ENCODE measurements at places on chromosomes 11 and 22.
A peak's percentile ranks its signal among the peaks of the same experiment; 100 is the strongest.

DNA sequence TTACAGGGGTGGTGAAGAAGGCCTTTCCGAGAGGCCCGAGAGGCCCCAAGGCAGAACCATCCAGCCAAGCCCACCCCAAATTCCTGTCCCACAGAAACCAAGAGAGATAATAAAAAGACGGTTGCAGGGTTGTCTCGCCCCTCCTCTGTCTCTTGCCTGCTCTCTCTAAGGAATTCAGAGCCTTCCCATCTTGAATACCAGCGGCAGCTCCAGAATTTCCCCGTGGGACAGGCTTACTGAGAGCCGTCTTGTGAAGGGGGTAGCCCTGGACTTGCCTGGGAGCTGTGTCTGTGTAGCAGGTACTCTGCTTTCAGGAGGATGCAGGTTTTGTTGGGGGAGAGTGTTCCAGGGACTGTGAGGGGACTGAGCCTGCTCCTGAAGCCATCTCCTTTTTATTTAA lies 9.6 kb upstream of the EIF3D start:
- no peak for DNase-seq

DNA sequence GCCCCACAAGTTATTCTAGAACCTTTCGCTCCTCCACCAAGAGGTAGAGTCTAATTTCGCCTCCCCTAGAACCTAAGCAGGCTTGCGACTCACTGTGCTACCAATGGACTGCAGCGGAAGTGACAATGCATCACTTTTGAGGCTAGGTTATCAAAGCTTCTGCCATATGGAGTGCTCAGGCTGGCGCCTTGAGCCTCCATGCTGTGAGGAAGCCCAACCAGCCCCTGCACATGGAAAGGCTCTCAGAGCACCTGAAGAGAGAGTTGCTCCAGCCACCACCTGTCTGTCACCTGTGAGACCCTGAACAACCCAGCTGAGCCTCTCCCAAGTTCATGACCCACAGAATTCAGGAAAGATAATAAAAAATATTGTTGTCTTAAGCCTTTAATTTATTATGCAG lies 29.3 kb upstream of the CBX7 start:
- no peak for DNase-seq

- no peak for DNase-seq
These were observed 161.4 kb downstream of the SWAP70 start for GRCh38 chr11:9825315-9825714.

GRCh38 chr11:70498171-70498571 lies 99.8 kb downstream of the CTTN start:
- no peak for DNase-seq

GRCh38 chr11:125057693-125058016 lies 5.5 kb upstream of the SLC37A2 start:
- no peak for DNase-seq

- peak; percentile 24 for DNase-seq
These were observed 291.8 kb downstream of the MIAT start for GRCh38 chr22:26949193-26949592.

- DNase-seq = no peak
These were observed 898.2 kb upstream of the RAG2 start for GRCh38 chr11:37496201-37496600.

GRCh38 chr11:130485983-130486382 lies 37.5 kb downstream of the ADAMTS15 start:
- DNase-seq = no peak

GRCh38 chr11:121352251-121352891 lies 59.8 kb downstream of the SC5D start:
- DNase-seq = peak; percentile 44

DNA sequence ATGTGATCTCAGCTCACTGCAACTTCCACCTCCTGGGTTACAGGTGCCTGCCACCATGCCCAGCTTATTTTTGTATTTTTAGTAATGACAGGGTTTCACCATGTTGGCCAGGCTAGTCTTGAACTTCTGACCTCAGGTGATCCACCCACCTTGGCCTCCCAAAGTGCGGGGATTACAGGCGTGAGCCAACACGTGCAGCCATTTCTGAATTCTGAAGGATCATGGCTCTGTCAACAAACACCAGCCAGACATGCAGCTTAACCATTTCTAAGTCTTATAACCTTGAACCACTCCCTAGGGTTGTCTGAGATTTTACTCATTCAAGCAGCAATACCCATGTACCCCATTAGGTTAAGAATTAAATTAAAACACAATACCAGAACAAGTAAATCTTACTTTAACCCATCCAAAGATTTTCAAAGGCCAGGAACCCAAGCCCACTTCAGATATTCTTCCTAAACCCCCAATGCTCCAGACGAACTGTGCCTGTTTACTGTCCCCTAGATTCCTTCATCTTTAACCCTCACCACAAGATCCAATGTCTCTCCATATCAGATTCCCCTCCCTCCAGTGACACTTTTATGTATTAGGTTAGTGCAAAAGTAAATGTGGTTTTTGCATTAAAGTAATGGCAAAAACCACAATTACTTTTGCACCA lies 4.0 kb downstream of the RPS13 start:
- DNase-seq = no peak

DNA sequence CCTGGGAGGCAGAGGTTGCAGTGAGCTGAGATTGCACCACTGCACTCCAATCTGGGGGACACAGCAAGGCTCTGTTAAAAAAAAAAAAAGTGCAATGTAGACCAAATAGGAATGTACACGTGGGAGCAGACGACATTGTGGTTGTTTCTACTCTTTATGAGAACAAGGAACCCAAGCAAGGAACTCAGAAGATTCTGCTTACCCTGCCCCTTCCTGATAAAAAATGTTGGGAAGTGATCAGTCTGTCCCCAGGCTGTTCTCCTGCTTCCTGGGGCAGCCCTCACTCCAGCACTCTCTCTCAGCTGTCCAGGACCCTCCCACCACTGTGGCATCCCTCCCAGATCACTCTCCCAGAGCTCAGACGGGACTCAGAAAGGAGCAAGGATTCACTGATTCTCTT lies 31.8 kb downstream of the SLCO2B1 start:
- DNase-seq = no peak

DNA sequence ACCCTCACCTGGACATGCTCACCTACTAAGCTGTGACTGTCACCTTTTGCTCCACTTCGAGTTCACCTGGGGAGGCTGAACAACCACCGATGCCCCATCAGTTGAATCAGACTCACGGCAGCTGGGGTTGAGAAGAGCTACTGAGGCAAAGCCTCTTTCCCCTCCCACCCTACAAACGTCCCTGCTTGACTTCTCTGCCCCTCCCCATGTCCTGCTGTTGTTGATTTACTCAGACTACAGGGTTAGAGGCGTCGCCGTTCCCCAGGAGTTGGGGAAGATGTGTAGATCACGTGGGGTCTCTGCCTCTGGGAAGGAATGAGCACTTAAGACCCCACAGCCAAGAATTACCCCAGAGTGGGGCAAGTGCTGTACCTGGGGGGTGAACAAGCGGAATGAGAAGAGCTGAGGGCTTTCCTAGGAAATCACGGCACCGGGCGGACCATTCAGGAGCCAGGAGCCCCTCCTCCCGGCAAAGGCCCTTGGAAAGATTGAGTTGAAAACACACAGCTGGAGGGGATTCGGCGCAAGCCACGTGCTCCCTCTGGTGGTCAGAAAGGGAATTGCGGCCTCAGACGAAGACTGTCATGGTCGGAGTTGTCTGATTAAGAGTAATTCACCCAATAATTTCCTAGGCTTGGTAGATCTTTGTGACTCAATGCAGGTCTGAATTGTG lies 7.0 kb downstream of the FXYD2 start:
- DNase-seq = peak; percentile 88

- DNase-seq = no peak
These were observed 145.9 kb downstream of the CEP164 start for GRCh38 chr11:117473481-117474091.

GRCh38 chr11:45100339-45100738 lies 46.1 kb upstream of the PRDM11 start:
- DNase-seq = no peak

GRCh38 chr11:70521475-70522308 lies 123.4 kb downstream of the CTTN start:
- no peak for DNase-seq

DNA sequence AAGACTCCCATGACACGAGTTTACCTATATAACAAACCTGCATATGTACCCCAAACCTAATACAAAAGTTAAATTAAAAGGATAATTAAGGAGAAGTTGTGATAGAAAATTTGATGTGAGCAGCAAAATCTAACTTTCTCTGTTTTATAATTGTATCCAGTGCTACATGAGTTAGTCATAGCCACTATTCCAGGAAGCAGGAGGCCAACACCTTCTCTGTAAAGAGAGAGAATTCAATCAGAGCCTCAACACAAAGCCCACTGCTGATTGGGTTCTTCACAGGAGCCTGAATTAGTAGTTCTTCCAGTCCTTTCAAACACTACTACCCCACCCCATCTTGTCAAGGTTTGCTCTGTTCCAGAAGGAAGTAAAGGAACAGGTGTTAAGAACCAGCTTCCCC lies 84.2 kb downstream of the BLID start:
- no peak for DNase-seq

- no peak for DNase-seq
These were observed 6.7 kb upstream of the RAB3IL1 start for GRCh38 chr11:61924064-61924455.

DNA sequence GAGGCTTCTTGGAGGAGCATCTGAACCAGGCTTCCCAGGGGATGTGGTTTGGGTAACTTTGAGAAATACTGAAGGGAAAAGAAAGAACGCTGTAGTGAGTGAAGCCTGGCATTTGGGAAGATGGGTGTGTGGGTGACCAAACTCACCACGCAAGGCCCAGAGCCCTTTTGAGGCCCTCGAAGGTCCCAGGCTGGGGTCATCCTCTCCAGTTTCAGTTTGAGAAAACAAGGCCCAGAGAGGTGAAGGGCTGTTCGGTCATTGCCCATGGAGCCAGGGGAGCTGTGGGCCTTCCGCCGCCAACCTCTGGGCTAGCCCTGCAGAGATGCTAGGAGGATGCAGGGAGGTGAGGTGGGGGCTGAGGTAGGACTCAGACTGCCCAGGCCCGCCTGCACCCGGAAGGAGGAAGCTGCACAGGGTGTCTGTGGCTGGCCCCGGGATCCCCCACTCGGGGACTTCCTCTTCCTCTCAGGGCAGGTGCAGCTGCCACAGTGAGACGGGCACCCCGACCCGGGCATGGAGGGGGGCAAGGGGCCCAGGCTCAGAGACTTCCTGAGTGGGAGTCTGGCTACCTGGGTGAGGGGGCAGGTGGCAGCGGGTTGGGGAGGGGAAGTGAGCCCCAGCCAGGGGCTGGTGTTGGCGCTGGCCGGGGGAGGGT lies at the start of gene CCDC88B:
Gene CCDC88B, plus strand, starts transcription at position 451 of the 655 bp plus-strand sequence. Its CDS starts 63 bp downstream, at position 514.
- no peak for DNase-seq

GRCh38 chr22:49021131-49021925 lies 806.3 kb downstream of the BRD1 start:
- DNase-seq = no peak

DNA sequence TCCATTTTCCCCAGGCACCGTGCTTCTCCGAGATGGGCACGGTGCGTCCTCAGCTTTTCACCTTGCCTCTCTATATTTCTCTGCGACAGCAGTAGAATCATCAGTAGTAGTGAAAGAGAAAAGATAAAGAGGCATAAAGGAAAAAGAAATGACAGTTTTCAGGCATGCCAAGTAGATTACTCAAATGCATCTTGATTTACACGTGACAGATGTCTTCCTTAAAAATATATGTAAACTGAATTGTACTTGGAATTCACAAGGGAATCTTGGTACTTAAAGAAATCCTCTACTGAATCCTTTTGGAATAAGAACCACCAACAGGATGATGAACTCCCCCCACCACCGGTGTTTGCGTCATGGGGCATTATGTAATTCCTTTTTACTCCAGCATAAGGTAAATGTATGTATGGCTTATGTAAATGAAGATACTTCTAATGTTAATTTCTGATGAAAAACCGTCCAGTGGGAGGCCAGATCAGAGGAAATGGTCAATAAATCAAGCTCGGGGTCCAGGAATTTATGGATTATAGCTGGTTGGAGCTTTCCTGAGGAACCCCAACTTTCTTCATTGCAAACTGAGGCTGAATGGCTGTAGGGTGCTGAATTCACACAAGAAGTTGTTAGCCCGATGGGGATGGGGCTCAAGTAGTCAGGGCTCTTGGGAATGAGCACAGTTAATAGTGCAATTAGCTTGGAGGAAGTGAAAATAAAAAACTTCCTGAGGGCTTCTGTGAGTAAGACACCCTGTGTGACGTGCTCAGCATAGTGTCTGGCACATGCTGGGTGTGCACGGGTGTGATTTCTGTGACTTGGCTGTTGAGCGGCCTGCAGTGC lies 630.4 kb downstream of the OPCML start:
- no peak for DNase-seq

GRCh38 chr22:28973352-28973751 lies 88.3 kb downstream of the C22orf31 start:
- DNase-seq = no peak

- no peak for DNase-seq
These were observed 237.6 kb upstream of the CCDC179 start for GRCh38 chr11:23097891-23098290.

Measured in left kidney (tissue), 8 donors.